ENCODE measurements at places on chromosomes 4 and X.

GRCh38 chr4:3858046-3858730 is 92.0 kb downstream of the ADRA2C start:
- DNase-seq, result no peak

- no peak for DNase-seq
Observed at GRCh38 chr4:44985152-44985551, 258.8 kb upstream of the GNPDA2 start.

GRCh38 chrX:40098264-40099054 is 701 bp upstream of the BCOR start:
- peak; percentile 59 for DNase-seq

DNA sequence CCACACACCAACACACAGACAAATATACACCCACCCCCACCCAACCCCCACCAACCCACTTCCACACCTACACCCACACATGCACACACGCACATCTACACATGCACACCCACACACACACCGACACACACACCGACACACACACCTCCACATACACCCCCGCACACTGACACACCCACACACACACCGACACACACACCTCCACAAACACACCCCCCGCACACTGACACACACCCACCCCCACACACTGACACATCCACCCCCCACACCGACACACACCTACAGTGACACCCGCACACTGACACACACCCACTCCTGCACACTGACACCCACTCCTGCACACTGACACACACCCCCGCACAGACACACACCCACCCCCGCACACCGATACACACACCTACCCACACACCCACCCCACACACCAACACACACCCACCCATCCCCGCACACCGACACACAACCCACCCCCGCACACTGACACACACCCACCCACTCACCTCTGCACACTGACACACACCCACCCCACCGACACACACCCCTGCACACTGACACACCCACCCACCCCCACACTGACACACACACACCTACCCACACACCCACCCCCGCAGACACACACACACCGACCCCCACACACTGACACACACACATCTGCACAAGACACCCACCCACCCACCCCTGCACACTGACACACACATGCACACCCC is 31.1 kb downstream of the FGFRL1 start:
- DNase-seq, result no peak

- peak; percentile 89 for DNase-seq
Observed at GRCh38 chr4:123939621-123940020, 543.0 kb downstream of the SPRY1 start.

DNA sequence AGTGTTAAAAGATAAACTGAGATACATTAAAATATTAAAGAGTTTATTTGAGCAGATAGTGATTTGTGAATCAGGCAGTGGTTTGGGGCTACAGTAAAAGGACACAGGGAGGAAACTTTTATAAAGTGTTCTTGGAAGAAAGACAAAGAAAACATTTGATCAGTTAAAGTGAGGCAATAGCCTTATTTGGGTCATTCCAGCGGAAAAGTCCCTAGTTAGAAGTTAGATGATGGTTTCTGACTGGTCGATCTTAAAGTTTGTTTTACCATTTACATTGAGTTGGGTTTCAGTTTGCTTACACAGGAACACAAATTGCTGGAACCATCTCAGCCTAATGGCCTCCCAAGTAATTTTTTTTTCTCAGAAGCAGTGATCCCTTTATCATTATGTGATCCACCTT is 69.7 kb downstream of the PPP1R2C start:
- no peak for DNase-seq

DNA sequence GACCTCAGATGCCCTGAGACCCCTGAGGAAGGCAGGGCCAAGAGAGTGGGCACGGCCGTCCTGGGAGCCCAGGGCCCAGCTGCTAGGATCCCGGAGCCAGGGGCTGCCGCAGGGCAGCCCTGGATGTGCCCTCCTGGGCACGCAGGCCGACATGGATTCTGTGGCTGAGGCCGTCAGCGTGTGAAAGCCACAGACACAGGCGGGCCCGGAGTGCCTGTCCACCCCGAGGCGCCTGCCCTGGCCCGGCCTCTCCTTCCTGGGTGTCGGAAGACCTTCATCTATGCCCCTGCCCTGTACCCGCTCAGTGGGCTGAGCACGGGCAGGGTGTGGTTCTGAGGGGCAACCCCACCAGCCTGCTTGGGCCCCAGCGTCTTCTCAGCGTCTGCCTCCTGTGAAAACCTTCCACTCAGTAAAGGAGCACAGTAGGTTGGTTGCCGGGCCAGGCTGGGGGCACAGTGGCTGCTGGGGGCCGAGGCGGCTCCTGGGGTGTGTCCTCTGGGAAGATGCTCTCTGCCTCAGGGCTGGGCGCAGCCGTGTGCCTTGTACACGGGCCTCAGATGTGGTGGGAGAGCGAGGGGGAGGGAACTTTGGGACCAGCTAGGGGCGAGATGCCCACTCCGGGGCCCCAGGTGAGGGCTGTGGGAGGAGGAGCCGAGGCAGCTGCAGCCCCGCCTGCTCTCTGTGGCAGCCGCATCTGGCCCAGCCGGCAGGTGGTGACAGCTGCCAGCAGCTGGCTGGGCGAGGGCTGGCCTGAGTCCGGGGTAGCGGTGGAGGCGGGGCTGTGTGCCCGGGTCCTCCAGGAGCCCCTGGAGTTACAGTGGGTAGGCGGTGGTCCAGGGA is 20.8 kb downstream of the FGFRL1 start:
- no peak for DNase-seq

- DNase-seq, result no peak
Observed at GRCh38 chrX:153794897-153795816, 689 bp downstream of the SSR4 start.

GRCh38 chr4:173289353-173289727 is 44.8 kb downstream of the HMGB2 start:
- no peak for DNase-seq

GRCh38 chrX:94401426-94401825 is 727.4 kb downstream of the FAM133A start:
- DNase-seq, result no peak

DNA sequence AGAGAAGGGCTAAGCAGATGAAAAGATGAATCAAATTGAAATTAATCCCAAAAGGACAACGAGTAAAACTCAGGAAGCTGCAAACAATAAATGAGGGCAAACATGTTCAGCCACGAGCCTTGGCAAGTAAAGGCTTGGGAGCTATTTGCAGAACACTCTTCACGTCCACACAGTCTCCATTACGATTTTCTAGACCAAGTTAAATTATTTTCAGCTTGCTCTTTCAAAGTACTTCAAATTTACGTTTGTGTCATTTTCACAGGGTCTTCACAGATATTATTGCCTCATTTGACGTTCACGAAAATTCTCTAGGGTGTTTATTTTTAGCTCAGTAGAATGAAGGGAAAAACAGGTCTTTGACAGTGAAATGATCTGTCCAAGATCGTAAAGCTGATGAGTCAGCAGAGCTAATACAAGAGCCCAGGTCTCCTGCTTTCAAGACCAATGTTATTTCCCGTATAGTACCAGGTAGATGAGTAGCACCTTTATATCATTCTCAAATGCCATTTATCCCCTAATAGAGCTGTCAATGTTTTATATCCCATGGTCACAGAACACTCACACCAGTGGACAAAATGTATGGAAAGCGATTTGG is 20.9 kb downstream of the KLB start:
- no peak for DNase-seq

DNA sequence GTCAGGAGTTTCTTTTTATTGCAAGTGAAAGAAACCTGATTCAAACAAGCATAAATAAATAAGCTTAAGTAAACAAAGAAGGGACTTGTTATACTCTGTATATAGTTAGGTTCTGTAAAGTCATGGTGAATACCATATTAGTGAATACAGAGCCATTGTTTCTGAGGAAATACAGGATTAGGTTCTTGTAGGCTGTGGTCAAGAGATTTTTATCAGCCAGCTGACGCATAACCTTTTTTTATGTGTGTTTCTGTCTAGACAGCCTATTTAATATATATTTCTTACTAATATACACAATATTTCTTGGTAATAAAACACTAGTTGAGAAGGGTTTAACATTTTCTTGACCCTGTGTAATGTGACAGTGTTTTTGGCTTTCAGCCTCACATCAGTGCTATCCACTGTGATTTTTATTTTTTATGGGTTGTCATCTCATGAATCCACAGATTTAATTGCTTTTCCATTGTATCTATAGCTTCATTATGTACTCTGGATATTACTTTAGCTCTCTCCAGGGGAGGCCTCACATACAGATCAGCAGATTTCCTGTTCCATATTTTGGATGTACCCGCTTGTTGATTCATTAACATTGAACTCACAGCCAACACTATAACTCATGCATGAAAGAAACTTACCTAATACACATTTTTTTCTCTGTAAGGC is 8.0 kb downstream of the HERC3 start:
- DNase-seq, result peak; percentile 88

DNA sequence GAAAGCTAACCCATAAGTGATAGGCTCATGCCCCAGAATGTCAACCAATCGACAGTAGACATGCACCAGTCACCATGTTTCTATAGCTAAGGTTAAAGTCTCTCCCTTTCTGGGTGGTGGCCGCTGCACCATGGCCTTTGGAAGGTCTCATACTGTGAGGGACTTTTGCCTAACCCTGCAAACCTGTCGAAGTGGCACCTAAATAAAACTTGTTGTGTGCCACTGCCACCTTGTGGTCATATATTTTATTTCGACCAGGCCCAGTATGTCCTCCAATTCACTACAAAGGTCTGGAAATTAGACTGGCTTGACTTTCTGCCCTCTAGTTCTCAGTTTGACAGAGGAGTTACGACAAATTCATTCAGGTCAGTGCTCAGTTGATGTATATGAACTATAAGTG is 163.1 kb downstream of the SMARCA1 start:
- DNase-seq, result peak; percentile 27

DNA sequence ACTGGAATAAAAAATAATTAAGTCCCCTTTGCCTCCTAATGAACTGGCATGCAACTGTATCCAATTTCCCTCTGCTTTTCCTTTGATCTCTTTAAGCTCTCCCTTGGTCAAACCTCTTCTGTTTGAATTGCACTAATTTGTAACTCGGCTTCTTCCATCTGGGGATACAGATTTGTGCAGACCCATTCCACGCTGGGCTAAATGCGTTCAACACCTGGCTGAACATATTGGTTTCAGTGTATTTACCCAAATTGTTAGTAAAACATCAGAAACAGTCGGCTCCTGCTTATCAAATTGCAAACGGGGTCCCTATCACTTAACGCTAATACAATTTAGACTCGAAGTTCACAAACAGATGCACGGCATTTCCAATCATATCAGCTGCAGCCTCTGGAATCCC is 124.9 kb upstream of the TAPT1 start:
- DNase-seq, result no peak

- DNase-seq, result no peak
Observed at GRCh38 chr4:16237715-16238114, 11.4 kb upstream of the TAPT1 start.
